Stimulated activated CD4-positive, alpha-beta T cell treated with anti-CD3 and anti-CD28 coated beads, Interleukin-2, amount 100 ng/mL, for 24 hours (primary cell): ENCODE measurements at places on chromosomes 4 and X.

- no peak for DNase-seq
Observed at GRCh38 chr4:10670321-10670720, 14.2 kb downstream of the CLNK start.

GRCh38 chr4:187171706-187172339, 448.2 kb upstream of the FAT1 start:
- no peak for DNase-seq

DNA sequence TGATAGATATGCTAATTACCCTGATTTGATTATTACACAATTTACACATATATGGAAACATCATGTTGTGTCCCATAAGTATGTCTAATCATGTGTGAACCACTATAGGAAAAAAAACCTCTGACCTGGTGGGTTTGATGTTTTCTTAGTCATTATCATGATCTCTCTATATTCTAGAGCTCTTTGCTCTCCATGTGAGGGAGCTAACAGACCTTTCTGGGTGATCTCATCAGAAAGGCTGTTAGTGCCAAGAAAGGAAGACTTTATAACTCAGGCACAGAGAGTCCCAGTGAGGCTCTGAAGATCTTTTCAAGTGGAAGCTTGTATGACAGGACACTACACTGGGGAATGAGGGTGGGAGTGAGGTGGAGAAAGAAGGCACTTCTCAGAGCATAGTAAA, 527.7 kb upstream of the MAGEB2 start:
- no peak for DNase-seq

- DNase-seq: no peak
Observed at GRCh38 chr4:8069102-8069752, 89.4 kb downstream of the ABLIM2 start.

DNA sequence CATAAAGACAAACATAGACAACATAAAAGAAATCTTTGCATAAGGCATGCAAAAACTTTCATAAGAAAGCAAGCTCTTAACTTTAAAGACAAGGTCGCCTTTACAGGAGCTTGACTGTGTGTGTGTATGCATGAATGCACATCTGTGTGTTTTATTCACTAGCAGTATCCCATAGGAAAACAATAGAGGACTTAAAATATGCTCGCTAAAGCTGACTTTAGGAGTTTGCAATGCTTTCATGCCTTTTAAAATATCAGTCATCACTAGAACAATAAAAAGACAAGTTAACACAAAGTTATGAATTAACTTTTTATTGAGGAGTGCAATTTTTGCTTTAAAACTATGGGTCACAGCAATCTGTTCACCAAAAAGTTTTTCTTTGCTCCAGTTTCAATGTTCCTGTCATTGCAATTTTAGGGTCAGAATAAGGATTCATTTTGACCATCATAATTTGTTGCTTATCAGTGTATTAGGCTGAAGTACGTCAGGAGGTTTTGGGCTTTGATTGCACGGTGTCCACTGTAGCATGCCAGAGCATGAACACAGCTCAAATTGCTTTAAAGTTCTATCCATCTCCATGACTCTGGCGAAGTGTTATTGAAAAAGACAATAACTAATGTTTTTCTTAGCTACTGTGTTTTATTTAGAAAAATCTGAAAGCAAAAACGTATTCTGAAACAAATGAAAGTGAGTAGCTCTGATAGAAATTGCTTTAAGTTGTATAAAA, 36.9 kb downstream of the ANXA10 start:
- DNase-seq: no peak

GRCh38 chr4:94165256-94165655, 42.4 kb upstream of the SMARCAD1 start:
- no peak for DNase-seq

GRCh38 chr4:60404027-60404426, 796.1 kb upstream of the ADGRL3 start:
- no peak for DNase-seq

- no peak for DNase-seq
Observed at GRCh38 chr4:19689511-19689910, 562.2 kb upstream of the SLIT2 start.

DNA sequence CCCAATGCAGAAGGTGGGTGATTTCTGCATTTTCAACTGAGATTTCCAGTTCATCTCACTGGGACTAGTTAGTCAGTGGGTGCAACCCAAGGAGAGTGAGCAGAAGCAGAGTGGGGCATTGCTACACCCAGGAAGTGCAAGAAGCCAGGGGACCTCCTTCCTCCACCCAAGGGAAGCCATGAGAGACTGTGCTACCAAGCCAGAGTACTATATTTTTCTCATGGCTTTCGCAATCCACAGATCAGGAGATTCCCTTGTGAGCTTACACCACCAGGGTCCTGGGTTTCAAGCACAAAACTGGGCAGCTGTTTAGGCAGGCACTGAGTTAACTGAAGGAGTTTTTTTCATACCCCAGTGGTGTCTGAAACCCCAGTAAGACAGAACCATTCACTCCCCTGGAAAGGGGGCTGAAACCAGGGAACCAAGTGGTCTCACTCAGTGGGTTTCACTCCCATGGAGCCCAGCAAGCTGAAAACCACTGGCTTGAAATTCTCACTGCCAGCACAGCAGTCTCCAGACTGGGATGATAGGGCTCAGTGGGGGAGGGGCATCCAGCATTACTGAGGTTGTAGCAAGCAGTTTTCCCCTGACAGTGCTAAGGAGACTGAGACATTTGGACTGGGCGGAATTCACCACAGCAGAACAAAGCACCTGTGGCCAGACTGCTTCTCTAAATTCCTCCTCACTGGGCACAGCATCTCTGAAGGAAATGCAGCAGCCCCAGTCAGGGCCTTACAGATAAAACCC, 903.4 kb downstream of the TECRL start:
- no peak for DNase-seq

DNA sequence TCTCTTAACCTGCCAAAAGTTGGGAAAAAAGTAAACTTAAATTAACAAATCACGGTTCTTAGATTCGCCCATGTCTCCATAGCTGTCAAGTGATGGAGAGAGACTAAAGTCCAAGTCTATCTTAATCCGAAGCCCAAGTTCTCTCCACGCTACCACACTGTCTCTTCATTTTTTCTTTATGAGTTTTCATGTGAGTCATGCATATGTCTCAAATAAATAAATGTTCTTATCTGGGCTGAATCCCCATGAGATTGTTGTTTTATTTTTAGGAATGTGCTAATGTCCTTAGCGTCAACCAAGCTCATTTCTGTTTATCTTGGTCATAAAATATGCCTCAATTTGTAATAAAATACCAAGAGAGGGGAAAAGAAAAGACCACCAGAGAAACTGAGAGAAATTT, 169.3 kb downstream of the RCHY1 start:
- DNase-seq: no peak

DNA sequence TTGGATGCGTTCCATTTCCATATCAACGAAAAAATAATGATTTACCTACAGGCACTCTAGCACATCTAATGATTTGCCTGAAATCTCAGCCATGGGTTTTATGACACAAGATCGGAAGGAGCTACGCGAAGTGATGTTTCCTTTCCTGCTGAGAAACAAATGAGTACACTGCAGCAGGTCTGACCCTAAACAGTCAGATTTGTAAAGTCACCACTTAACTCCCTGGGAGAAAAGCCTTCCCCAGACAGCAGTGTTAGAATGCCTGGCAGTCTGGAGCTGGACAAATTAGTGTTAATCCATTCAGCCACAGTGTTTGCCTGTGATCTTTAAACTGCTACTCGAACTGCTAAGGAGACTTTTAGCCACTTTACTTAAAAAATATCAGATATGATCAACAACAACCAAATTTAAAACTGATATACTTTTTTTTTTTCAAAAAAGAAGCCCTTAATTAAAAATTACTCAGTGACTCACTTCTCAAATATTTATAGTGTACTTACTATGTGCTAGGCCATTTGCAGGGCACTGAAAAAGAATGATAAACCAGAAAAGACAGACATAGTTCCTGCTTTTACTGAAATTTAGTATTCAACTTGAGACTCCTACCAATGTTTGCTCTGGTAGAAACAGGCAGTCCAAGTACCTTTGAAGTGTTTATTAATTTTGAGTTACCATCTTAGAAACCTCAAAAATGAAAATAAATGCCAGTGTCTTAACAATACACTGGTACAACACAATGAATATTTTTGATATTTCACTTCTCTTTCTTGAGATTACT, 104.5 kb downstream of the SHISA3 start:
- no peak for DNase-seq

GRCh38 chr4:4880492-4880891, 21.0 kb downstream of the MSX1 start:
- no peak for DNase-seq

GRCh38 chrX:53686151-53686885, at the start of gene HUWE1:
Gene HUWE1, minus strand, starts transcription at chrX:53686719. Its CDS starts 32,612 bp downstream, at chrX:53654107.
- peak; percentile 89 for DNase-seq

GRCh38 chr4:82818664-82819662, 20.4 kb upstream of the SCD5 start:
- DNase-seq: no peak

GRCh38 chr4:74893171-74893570, 39.7 kb upstream of the PARM1 start:
- DNase-seq: no peak

DNA sequence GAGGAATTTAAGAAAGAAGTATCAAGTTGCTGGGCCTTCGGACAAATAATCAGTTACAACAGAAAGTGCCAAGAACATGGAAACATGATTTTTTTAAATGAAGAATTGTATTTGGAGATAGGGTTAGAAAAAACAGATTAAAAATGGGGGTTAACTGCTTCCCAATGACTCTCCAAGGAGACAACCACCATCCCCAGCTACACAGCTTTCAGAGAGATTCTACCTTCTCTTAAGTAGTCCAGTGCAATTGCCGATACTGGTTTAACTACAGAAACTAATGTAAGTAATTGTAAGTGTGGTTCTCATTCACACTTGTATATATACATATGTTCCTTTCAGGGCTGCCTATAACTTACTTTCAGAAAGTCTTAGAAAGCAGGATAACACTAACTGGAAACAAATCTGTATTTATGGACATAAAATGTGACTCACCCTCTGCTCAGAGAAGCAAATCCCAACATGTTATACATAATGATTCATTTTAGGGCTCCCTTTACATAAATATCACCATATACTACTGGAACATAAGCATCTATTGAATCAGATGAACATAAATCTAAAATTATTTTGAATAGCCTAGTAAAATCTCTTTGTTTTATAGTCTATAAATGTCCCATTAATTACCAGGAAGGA, 248.9 kb upstream of the UGT8 start:
- no peak for DNase-seq

DNA sequence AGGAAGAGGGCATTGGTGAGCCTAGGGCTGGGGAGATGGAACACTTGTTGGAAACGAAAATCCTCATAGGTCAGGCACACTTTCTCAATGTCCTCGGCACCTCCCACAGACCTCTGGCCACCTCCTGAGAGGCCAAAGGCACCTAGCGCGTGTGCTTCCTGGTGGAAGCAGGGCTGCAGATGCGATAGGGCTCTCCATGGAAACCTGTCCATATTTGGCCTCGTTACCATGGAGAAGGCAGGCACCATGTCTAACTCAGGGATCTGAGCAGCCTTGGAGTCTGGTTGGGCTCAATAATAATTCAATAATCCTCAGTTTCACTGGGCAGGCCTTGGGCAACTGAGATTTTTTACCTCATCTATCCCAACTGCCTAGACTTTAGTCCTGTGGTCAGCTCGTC, 58.3 kb downstream of the RAI2 start:
- no peak for DNase-seq

DNA sequence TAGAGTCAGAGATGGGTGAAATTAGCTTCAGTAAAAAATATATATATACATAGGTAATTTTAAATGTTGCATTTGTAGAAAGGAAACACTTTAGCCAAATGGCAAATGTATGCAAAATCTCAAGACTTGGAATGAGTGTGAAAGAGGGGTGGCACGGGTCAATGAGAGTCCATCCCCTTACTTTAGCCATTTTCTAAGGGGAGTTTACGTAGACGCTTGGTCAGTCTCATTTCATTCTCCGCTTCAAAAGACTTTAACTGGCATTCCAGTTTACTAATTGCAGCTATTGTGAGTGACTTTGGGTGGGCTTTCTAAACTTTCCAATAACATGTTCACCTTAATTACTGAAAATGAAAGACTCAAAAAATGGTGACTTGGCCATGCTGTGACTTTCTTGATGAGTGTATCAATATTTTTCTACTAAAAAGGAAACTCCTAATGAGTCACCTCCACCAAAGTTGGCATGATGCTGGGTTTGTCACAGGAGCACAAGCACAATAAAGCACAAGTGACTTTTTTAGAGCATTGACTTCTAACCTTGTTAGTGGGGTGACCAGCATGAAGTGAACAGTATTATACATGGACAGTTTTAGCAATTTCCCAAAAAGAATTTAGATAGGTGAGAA, 356.0 kb upstream of the RASGEF1B start:
- peak; percentile 31 for DNase-seq

DNA sequence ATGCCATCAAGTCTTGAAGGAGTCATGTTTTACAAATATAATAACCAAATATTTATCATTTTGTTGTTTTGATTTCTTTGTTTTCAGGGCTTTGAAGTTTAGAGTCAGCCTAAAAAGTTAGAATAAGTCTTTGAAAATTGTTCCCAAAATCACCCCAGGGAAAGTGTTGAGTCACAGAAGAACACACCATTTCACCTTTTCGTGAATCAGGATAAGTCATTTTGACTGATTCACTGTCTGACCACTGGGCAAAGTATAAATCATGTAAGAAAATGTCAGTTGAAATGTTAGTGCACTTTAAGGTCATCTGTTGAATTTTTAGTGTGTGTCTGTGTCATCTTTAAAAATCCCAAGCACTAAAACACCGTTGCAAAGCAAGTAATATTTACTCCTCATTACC, 1320.1 kb downstream of the RPA4 start:
- no peak for DNase-seq

GRCh38 chrX:135295944-135296305, 13.4 kb upstream of the ETDC start:
- no peak for DNase-seq

DNA sequence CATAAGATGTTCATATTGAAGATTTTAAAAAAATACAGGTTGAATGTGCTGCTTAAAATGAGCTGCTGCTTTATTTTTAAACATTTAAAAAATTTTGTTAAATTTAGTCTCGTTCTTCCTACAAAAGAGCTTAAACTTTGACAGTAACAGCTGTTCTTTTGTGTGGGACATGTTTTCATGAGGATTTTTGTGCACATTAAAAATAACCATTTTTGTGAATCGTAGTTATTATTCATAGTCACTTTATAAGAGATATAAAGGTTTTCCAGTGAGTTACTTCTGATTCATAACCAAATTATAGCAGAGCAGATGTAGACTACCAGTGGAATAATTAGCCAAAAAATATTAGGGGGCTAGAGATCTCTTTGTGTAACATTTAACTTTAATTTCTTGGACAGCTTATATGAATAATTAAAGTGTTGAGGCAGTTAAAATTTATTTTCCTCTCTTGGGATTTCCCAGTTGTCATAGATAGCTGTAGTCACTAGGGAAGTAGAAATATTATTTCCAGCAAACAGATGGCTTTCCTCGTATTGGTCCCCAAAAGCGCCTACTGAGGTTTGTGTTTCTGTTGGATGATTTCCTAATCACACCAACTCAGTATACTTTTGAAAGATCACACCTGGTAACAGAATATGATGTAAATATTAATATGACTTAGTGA, 24.2 kb downstream of the RBPJ start:
- no peak for DNase-seq
